ENCODE measurements at places on chromosomes 3 and 15.

GRCh38 chr15:47407692-47408091 lies 309.6 kb upstream of the SEMA6D start:
- no peak for DNase-seq

- no peak for DNase-seq
These were observed 30.4 kb upstream of the KLHL25 start for GRCh38 chr15:85825118-85825517.

DNA sequence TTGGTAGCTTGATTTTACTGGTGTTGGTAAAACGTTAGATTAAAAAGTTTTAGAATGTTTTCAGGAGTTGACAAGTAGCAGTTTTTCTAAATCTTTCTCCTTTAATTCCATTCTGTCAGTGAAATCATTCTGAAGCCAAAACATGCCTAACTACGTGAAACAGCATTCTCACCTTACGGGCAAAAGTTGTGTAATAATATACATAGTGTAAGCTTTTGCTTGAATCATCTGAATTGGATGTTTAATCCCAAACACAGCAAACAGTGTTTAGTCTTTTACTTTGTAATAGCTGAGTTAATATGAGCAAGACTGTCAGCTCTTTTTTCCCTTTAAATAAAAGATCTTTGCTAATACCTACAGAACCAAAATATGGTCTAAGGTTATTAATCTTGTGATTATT lies 100.6 kb downstream of the CYP19A1 start:
- no peak for DNase-seq

DNA sequence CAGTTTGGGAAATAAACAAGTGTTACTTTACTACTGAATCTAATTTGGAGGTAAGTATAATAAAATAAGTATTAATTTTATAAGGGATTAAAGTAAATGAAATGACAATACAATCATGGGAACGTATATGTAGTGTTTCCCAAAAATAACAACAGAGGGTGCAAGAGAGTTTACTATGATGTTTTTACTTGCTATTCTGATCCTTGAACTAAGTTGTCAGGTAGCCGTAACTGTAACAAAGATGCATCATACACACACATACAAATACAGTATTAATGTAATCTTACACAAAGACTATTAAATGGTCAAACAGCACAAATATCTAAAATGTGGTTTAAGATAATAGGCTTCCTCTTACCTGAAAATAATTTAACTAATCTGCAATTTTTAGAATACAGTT lies 311.4 kb downstream of the TBC1D5 start:
- no peak for DNase-seq

GRCh38 chr15:51075364-51075763 lies 19.3 kb downstream of the TNFAIP8L3 start:
- no peak for DNase-seq

DNA sequence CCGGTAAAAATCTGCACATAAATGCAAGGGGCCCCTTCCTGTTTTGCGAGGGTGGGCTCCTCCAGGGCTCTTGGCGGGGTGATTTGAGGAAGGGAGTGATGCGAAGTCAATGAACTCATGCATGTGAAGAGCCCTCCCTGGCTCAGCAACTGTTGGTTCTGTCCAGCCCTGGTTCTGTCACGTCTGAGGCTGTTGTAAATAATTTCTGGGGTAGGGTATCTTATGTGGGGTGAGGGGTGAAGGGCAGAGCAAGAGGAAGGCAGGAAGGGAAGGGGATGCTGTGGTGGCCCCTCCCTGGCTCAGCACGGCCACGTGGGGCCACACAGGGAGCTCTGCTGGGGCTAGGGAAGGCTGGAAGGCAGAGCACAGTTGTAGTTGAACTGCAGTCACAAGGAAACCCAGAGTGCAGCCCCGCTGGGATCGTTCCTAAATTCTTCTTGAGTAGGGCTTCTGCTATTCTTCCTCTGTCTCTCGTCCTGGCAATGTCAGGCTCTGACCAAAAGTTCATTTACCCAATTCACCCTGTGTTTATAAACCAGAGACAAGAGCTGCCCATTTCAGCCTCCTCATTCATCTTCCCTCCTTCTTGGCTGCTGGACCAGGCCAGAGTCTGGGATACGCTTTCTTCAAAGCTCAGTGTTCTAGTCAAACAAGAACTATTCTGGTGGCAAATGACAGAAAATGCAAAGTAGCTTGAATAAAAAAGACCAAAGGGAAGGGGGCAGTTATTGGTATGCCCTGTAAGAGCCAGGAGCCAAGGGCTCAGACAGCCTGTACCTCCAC lies 14.8 kb upstream of the TOPBP1 start:
- DNase-seq: no peak

- no peak for DNase-seq
These were observed 15.0 kb downstream of the CDCP1 start for GRCh38 chr3:45131201-45131600.

GRCh38 chr3:182533394-182533793 lies 259.9 kb upstream of the ATP11B start:
- DNase-seq: no peak

DNA sequence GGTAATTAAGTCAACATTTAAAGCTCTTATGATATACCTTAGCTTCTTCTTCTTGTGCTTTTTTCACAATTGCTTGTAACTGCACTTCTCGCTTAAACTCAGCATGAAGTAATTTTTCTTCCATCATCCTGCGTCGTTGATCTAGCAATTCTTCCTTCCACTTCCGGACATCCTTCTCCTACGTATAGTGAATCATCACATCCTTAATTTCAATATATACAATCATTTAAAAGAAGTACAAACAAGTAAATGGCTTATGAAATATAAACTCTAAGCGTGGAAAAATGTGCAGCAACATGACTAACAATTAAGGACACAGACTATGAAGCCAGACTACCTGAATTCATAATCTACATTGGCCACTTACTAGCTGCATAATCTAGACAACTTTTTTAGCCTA lies 151.4 kb downstream of the SCAPER start:
- no peak for DNase-seq

DNA sequence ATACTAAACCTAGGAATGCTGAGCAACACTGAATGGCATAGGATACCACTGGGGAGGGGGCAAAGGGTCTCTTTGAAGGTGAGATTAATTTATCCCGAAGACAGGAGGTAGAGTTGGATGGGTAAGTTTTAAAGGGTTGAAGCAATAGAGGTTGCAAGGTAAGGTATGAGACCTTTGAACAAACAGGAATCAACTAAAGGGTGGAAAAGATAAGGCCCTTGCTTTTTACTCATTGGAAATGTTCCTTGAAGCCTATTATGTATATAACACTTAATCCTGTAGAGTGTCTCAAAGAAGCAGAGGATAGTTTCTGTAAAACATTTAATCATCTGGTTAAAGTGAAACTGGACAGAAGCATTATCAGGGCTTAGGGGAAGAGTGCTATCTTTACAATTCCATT lies 5.7 kb downstream of the ABHD5 start:
- DNase-seq: no peak

DNA sequence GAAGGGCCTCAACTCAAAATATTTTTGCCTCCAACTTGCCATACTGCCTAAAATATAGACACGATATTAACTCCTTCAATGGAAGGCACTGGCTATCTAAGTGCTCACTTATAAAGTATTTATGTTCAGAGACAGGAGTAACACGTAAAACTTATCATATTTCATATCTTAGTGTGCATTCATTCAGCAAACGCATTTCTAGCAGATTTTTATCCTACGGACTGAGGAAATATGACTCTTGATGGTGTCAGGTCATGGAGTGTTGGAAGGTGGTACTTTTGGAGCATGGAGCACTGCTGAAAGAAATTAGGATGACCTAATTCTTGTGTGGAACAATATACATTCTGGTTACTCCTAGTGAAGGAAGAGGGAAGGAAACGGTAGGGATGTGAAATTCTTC lies 43.8 kb upstream of the LEKR1 start:
- no peak for DNase-seq

DNA sequence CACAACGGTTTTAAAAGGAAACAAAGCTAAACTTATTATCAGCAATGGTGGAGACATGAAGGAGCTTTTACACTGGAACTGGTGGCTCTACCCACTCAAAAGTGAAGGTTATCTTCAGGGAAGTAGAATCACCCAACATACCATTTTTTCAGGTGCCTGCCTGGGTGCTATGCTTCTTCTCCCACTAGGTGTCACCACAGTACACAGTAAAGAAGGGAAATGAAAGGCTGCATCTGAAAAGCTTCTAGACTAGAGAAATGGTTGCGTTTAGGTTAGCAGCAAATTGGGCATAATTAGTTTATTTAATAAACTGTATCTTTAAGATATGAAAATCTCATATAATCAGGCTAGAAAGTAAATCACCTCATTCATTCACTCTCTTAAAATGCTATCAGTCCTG lies 47.0 kb upstream of the SELENOK start:
- no peak for DNase-seq

DNA sequence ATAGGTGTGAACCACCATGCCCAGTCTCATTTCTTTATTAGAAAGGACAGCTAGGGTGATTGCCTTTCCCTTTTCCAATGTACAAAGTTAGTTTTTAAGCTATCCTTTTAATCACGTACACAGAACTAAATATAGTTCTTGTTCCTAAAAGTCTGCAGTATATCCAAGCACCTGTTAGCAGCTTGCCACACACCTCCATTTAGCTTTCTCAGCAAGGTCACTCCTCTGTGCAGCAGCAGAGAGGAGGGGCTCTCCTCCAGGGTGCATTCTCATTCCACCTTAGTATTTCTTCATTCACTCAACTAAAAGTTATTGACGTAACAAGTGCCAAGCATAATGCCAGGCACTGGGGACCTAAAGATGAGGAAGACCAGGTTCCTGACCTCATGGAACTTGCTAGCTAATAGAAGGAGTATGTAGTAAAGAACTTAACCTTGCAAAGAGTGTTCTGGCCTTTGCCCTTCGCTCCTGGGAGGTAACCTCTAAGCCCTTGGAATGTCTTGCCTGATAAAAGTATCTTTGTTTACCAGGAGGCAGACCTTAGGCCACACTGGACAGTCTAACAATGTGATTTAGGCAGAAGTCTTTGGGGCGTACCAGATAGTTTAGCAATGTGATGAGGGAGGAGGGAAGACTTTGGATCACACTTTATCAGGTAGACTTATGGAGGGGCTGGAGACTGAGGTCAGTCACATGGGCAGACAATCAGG lies 12.7 kb upstream of the PTPN9 start:
- DNase-seq: no peak

- DNase-seq: no peak
These were observed 48.1 kb downstream of the AMOTL2 start for GRCh38 chr3:134326126-134326525.

- DNase-seq: no peak
These were observed 298.5 kb downstream of the SI start for GRCh38 chr3:164779816-164780215.

DNA sequence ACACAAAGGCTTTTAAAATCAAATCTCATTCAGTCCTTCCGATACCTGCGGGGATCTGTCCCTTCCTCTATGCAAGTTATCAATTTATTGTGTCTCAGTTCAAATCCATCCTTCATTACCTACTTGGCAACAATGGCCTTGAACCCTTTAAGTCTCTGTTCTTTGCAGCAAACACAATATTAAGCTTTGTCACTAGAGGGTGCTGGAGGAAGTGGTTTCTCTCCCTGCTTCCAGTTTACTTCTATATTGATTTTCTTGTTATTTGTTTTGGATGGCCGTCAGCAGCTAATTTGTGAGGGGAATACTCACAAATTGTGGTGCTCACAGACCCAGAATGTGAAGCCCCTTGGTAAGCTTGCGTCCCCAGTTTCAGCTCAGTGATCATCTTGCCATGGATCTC lies 278.3 kb downstream of the FGF12 start:
- DNase-seq: no peak

GRCh38 chr3:122312826-122313225 lies 12.2 kb upstream of the CSTA start:
- DNase-seq: no peak

DNA sequence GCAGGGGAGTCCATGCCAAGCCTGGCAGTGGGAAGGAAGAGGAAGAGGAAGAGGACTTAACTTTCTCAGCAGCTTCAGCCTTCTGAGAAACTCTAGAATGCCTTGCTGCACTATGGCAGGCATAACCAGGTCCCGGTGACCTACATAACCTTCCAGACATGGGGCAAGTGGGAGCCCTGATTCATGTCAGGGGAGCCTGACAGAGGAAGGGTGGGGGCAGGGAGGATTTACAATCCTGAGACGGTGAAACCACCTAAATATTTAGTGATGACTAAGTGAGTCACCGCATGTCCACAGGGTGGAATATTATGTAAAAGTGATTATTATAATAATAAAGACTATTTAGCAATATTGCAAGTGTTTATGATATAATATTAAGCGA lies 46.7 kb downstream of the AMOTL2 start:
- no peak for DNase-seq

DNA sequence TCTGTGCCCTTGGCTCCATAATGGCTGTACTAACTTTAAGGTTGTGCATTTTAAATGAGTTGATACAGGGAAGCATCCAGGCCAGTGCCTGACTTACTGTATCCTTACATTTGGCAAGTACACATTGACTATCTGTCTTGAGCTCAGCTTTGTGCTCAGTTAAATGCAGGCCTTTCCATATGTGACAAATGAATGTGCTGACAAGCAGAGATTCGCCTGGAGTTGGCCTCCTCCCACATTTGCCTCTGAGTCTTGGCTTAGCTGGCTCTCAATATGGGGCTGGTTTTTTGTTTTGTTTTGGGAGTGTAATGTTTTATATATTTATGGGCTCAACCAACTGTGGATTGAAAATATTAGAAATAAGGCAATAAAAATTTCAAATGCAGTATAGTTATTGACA lies 29.7 kb downstream of the TRIM71 start:
- DNase-seq: no peak

GRCh38 chr3:181683563-181683962 lies 28.2 kb upstream of the SOX2 start:
- no peak for DNase-seq

- DNase-seq: no peak
These were observed 259 bp upstream of the CILP start for GRCh38 chr15:65211482-65211982.

DNA sequence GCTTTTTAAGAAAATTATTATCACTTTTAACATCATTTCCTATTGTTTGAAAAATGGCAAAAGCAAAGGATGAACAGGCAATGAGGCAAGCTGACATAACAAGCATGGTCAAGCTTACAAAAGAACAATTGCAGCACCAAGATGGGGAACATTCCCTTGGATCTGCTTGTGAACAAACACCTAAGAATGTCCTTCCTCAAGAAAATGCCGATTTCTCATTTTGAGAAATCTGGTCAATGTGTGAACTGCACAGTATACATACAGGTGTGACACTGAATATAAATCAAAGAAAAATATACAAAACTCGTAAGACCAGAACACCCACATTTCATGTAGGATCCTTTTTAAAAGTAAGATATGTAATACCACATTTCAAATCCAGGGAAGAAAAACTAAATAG lies 58.9 kb downstream of the LRRFIP2 start:
- DNase-seq: no peak

DNA sequence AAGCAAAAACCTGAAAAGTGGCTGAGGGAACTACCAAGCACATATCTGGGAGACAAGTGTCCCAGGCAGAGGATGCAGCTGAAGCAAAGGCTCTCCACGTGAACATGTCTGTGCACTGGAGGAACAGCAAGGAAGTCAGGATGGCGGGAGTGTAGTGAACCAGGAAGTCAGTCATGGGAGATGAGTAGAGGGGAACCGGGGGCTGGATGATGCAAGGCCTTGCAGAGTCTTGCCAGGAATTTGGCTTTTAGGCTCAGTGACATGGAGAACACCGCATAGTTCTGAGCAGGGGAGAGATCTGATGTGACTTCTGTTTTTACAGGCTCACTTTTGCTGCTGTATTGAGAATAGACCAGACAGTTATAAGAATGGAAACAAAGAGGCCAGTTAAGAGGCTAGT lies 19.0 kb downstream of the C2CD4A start:
- no peak for DNase-seq

All from cortex of kidney (tissue), 1 donor.